ENCODE measurements at places on chromosomes 4 and X.

GRCh38 chrX:154793084-154793795, 12.0 kb downstream of the MPP1 start:
- DNase-seq = no peak

DNA sequence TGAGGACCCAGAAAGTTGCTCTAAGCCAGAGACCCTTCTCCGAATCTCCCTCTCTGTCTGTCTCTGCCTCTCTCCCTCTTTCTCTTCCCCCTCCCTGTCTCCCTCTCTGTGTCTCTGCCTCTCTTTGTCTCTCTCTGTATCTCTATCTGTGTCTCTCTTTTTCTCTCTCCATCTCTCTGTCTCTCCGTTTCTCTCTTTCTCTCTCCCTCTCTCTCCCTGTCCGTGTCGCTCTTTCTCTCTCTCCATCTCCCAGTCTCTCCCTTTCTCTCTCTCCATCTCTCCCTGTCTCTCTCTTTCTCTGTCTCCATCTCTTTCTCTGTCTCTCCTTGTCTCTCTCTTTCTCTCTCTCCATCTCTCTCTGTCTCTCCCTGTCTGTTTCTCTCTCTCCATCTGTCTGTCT, 2.6 kb upstream of the SHOX start:
- DNase-seq = no peak

DNA sequence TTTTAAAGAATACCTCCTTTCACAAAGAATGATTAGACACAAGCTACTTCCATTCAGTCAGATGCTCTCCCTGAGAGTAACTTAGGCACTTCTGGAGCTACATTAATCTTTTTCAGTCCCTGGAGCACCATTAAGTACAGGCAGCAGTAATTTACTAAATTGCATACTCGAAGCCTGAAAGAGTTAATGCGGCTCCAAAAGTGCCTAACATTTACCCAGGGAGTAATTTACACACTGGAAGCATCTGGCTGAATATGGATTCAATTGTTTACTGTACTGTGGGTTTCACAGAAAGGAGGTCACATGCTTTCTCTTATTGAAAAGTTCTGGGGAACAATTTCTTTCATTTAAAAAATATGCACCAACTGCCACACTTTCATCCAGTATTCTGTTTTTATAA, 260.8 kb upstream of the TENM3 start:
- no peak for DNase-seq

GRCh38 chr4:143411527-143412419, 75.1 kb downstream of the GAB1 start:
- DNase-seq = no peak

GRCh38 chr4:43316813-43317212, 424.3 kb downstream of the GRXCR1 start:
- no peak for DNase-seq

- DNase-seq = no peak
These were observed 890 bp downstream of the BOD1L1 start for GRCh38 chr4:13626492-13627177.

- DNase-seq = no peak
These were observed 81.5 kb downstream of the REPS2 start for GRCh38 chrX:17027931-17028330.

GRCh38 chrX:150848914-150849365, 49.5 kb downstream of the CD99L2 start:
- DNase-seq = no peak

DNA sequence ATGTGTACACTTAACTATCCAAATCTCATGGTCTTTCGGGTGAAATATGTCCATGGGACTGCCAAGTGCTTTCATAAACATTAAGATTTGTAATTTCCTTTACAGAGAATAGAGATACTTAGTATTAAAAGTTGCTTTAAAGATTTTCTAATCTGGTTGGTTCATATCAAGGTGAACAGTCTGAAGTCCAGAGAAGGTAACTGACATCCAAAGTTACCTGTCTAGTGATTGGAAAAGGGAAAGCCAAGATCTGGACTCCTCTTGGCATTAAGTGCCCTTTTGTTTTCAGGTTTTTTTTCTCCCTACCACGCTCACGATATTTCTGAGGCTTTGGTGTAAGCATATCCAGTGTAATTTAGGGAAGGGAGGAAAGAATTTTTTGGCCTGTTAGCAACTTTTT, 5.0 kb downstream of the SMAD1 start:
- DNase-seq = no peak

GRCh38 chr4:106266201-106266600, 49.8 kb downstream of the TBCK start:
- DNase-seq = no peak

DNA sequence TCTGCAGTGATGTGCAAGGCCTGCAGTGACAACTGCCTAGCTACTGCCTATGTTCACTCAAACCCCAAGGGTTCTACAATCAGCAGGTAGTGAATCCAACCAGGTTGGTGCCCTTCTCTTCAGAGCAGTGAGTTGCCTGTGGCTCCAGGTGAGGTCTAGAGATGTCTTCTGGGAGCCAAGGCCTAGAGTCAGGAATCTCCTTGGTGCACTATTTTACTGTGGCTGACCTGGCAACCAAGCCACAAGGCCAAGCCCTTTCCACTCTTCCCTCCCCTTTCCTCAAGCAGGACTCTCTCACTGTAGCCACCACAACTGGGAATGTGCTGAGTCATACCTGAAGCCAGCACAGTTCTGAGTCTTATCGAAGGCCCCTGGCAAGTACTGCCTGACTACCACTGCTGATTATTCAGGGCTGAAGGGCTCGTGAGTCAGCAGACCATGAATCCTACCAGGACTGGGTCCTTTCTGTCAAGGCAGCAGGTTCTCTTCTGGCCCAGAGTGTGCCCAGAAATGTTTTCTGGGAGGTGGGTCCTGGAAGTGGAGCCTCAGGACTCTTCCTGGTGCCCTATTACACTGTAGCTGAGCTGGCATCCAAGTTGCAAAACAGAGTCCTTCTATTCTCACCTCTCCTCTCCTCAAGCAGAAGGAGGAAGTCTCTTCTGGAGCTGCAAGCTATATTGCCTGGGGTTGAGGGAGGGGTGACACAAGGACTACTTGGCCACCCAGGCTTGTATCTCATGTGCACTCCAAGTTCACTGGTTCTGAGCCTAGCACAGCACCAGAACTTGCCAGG, 111.6 kb downstream of the BTC start:
- DNase-seq = no peak

DNA sequence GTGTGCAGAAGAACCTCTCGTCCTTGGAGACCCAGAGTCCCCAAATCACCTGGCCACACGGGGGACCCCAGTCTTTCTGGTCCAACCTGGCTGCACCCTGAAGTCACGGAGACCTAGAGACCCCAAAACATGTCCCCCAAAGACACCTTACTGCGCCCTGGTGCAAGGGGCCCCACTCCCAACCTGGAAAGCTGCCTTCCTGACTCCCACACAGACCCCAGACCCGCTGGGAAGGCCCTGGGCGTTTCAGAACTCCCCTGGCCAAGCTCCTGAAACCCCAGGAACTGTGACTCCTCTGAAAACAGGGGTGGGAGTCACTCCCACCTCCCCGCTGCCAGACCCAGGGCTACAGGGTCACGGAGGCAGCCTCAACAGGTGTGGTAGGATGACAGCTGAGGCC, 12.7 kb upstream of the SHOX start:
- DNase-seq = no peak

- DNase-seq = no peak
These were observed 320.5 kb upstream of the TET2 start for GRCh38 chr4:104826171-104826570.
